ENCODE measurements at places on chromosomes 3 and 15.

DNA sequence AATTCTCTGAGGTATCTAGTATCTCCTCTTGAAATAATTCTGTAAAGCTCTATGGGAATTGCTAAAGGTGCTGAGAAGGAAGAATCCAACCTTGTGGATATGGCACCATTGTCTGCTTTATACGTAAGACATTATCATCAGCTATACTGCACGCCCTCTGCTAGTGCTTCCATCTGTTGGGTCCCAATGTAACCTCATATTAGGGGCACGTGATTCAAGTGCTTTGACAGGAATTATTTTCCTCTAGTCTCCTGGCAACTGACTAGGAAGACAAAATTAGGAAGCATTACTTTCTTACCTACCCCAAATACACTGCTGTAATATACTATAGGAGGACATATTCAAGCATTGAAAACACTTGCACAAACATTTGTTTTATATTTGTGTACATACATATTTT, 24.0 kb downstream of the COPS2 start:
- DNase-seq = no peak

DNA sequence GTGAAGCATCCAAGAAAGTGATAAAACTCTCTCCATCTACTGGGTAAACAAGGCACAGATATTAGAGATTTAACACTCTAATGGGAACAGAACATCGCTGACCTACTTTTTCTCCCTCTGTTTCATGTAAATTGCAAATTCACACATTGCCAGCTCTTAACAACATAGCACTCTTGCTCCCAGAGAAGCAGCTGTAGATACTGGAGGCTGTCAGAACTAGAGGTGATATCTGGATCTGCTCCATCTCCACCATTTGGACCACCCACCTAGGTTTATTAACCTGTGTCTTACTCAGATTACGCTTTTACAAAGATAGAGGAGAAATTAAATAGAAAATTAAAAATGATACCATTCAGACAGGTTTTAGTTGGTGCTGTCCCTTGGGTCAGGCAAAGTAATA, 289.1 kb upstream of the CRBN start:
- no peak for DNase-seq

DNA sequence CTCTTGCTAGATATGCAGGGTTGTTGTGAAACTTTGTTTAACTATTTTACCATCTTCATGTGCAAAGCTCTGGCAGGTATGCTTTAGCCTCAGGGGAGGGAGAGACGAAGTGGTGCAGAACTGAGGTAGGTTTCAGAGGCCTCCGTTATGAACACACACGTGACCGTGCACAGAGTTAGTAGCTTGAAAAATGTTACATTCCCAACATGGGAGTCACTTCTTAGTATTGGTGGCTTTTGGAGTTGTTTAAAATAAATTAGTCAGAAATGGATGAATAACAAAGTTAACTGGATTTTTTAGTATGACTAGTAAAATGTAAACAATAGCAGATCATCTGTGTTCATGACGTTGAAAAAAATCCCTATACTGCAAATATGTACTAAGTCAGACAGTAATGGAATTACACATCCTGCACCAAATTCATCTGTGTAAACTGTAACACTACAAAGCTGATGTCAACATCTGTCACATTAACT, 279.6 kb downstream of the KLF13 start:
- DNase-seq = no peak

DNA sequence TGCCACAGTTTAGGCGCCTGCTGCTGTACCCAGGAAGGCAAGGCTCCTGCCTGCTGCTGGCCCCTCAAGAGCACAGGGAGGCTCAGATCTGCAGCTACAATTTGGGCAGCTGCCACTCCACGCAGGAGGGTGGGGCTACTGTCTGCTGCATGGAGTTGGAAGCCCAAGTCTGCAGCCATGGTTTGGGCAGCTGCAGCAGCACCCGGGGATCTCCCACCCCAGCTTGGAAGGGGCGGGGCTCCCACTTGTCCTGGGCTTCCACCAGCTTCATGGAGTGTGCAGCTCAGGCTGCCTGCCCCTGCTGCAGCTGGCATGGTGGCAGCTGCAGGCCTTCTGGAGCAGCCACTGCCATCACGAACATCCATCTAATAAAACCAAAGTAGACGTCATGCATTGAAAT, 512.9 kb downstream of the PYDC2 start:
- DNase-seq = no peak

DNA sequence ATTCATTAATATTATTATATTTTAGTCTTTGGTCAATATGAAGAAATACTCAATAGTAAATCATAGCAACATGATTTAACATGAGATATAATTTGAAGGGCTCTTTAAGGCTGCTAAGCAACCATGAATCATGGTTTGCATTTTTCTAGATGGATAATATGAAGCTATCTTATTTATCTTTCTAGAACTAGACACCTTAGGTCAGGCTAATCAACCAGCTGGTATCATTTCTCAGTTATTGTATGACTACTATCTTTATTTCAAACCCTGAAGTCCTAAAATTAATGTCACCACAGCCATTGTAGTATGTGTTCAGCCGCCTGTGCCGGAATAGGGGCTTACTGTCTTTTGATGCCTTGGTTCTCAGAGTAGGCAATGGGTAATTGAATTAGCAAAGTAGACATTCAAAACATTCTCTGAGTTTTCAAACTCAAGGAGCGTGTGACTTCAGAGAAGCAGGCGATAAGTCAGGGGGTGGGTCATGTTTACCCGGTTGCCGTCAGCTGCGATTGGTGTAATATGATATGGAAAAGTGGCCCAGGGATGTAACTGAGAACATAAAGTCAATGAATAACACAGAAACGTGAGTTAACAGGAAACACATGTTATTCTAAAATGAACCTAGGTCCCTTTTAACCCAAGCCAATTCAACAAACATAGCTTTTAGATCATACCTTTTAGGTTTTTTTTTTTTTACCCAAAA, 93.4 kb upstream of the CTDSPL start:
- no peak for DNase-seq
